Ecto neural progenitor cell (in vitro differentiated cells): ENCODE measurements at places on chromosomes 12 and 14.
A peak's percentile ranks its signal among the peaks of the same experiment; 100 is the strongest.

DNA sequence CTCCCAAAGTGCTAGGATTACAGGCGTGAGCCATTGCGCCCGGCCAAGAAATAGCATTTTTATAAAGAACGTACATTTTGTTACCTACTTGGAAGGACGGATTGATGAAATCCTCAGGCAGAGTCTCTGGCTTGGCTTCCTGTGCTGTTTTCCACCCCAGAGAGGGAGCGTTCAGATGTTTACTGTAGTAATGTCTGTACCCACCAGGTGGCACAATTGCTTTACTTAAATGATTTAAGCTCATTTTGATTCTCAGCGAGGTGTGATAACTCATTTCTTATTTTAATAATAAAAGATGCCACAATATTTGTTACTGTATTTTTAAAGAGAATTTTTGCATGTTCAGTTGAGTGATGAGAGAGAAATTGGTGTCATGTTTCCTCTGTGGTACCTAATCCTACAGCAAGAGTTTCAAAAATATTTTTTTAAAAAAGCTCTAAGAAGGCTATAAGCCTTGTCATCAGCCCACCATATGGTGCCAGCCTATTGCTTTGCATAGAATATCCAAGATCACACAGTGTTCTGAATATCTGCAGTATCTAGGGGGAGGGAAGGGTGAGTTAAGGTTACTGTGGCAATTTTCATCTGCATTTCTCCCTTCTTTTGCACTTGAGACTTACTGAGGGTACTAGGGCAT lies 82.6 kb upstream of the TRAF3 start:
- DNase-seq = peak; percentile 58

DNA sequence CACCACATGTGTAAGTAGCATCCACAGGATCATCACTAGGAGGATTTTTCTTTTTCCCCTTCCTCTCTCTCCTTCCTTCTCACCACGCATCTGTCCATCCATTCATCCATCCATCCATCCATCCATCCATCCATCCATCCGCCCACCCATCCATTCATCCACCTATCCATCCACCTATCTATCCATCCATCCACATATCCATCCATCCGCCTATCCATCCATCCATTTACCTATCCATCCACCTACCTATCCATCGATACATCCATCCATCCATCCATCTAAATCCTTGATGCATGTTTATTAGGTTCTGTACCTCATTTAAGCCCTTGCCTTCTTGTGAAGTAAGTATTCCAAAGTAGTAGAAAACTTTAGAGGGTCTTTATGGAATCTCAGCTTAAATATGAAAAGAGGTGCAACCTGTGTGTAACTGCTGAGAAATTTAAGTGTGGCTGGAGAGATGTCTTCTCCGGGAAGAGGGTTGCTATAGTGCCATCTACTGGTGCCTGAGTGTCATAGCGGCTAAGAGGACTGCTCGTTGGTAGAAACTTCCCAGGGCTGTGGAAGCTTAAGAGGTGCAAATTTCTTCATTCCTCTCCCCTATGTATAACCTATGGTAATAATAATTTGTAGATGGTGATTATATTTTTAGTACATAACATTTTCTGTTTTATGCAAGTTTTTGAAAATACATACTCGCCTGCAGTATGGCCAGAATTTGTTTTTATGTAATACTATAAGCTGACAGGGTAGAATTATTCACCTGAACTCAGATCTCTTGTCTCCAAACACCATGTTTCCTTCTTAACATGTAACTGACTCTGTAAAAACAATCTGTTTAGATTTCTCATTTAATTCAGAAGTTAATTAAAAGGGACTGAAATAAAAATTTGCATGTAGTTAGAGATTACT lies 46.0 kb downstream of the MYO1H start:
- no peak for DNase-seq

DNA sequence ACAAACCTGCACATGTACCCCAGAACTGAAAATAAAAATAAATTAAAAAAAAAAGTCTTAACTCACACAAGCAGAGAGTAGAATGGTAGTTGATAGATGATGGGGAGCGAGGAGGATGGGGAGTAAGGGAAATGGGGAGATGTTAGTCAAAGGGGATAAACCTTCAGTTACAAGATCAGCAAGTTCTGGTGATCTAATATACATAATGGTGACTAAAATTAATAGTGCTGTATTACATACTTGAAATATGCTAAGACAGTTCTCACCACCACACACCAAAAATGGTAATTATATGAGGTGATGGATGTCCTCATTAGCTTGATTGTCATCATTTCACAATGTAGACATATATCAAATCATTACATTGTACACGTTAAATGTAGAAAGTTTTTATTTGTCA lies 3.2 kb upstream of the C12orf42 start:
- DNase-seq = no peak

GRCh38 chr12:129550353-129550752 lies 353.5 kb downstream of the TMEM132D start:
- no peak for DNase-seq

DNA sequence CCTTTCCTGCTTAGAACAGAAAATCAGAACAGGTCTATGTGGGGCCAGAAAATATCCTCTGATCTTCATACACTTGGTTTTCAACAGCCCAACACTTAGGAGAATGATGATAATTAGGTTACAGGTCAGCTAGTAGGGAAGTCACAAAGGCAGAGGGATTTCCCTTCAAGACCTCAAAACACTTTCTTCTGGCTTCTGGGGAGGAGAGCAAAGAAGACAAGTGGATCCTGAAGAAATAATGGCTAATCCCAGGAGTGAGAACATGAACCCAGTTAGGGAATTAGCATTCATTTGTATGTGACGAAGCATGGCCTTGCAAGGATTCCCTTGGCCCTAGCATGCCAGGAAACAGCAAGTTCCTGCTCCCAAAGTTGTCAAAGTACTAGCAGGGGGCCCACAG lies 223.3 kb downstream of the BCAT1 start:
- DNase-seq = no peak

DNA sequence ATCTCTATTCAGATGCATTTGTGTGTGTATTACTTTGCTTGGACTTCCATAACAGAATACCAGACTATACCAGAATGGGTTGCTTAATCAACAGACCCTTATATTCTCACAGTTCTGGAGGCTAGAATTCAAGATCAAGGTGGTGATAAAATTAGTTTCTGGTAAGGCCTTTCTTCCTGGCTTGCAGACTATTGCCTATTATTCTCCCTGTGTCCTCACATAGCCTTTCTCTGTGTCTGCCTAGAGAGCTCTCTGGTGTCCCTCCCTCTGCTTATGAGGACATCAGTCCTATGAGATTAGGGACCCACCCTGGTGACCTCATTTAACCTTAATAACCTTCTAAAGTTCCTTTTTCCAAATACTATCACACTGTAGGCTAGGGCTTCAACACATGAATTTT lies 106.0 kb downstream of the FAR2 start:
- DNase-seq = no peak

DNA sequence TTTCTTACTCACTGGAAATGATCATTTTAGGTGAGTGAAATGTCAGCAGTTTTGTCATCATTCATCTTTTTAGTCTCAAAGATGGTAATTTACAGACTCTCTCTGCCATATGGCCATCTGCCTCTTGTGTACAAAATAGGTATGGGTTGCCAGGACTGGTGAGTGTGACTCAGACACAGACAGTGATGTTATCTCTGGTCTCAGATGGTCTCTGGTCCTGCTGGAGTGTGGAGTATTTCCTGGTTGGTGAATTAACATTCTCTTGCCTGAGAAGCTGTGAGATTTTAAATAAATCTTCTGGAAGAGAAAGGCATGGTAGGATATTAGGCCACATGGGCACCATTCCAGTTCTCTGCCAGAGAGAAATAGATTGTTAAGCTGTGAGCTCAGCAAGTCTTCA lies 207.0 kb downstream of the ATP23 start:
- DNase-seq = no peak

DNA sequence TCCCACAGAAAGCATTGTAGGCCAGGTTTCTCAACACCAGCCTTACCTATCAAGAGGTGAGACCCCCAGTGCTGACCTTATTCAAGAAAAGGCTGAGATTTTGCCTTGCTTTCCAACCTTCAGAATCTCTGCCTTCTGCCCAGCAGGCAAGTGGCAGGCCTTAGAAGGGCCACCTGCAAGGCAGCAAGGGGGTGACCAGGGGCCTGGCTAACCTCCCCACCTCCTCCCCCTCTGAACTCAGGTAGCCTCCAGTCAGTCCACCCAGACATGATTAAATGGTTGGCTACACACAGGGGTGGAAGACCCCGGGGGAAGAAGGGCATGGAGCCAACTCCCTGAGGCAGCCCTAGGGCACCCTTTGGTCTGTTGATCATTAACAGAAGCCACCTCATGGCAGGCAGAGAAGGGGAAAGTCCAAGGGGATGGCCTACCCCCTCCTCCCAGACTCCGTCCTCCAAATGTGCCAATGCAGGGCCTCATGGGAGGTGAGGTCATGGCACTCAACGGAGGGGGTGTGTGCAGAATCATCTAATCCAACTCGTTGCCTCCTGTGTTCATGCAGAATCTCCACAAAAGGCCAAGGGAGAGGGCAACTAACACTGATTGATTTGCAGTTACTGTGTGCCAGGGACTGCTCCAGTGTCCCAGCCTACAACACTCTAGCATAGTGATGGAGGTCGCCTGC lies 8.5 kb downstream of the ZFP36L1 start:
- DNase-seq = peak; percentile 40

GRCh38 chr12:50948798-50949197 lies 3.5 kb upstream of the HIGD1C start:
- no peak for DNase-seq

GRCh38 chr12:12872934-12873275 lies 18.5 kb upstream of the GPRC5A start:
- DNase-seq = no peak

- DNase-seq = no peak
Measured at GRCh38 chr12:131229426-131230339, 276.0 kb downstream of the ADGRD1 start.

DNA sequence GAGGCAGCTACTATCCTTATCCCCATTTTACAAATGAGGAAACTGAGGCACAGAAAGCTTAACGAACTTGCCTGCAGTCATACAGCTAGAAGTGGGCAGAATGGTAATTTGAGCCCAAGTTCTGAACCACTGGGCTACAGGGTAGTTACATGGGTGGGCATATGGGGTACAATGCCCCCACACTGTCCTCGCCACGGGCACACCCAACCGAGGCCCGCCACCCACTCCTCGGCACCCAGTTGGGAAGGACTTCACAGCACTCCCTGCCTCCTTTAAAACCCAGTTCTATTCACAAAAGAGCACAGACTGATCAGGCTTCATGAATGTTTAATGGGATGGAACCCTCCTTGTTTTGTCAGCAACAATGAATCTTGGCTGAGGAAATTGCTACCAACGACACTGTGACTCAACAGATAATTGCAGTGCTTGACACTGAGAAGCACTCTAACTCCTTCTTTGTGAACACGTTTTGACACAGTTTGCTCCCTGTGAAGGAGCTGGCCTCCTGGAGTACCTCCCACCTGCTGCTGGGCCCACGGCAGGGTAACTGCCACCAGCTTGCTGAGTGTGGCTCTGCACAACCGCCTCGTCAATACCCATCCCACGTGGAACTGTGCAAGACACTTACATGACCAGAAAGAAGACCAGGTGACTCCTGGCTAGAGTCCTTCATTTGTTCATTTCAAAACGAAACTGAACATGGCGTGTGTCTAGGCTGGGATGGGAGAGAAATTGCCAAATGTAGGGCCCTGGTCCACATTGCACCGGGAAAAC lies 63.5 kb downstream of the CLMN start:
- DNase-seq = no peak

DNA sequence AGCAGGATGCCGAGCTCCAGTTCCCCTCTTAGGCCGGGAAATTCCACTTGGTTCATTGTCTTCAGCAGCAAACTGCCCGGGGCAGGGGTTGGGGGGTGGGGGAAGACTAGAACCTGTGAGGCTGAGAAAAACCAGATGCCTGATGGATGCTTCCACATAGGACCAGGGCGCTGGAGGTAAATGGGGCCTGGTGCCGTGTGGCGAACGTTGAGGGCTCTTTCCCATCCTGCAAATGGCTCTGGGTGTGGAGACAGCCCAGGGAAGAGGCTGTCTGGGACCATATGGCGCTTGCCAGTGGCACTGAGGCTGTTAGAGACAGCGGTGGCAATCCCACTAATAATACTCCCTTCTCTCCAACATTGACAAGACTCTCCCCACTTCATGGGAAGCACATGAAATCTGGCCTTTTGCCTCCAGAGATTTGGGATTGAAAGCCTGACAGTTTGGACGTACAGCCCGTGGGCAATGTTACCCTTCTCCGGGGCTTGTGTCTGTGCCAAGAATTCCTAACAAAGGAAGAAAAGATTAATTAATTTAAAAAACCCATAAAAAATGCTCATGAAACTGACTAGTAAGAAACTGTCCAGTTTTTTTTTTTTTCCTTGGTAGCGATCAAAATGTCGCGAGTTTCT lies 44.5 kb downstream of the MAP1LC3B2 start:
- no peak for DNase-seq

DNA sequence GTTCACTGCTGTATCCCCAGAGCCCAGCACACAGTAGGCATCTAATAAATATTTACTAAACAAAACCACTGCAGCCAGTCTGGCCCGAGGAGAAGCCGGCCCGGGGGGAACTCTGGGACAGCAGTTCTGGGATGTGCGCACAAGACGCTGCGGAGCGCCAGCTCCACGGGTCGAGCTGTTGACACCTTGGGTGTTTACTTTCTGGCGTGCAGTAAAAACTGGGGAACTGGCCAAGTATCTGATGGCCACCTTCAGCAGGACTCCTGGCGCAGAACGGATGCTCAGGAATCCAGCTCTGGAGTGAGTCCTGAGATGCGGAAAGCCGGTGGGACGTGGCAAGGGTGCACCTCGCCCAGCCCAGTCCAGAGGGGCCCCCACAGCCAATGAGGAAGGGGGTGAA lies 65.6 kb downstream of the NCOR2 start:
- no peak for DNase-seq

DNA sequence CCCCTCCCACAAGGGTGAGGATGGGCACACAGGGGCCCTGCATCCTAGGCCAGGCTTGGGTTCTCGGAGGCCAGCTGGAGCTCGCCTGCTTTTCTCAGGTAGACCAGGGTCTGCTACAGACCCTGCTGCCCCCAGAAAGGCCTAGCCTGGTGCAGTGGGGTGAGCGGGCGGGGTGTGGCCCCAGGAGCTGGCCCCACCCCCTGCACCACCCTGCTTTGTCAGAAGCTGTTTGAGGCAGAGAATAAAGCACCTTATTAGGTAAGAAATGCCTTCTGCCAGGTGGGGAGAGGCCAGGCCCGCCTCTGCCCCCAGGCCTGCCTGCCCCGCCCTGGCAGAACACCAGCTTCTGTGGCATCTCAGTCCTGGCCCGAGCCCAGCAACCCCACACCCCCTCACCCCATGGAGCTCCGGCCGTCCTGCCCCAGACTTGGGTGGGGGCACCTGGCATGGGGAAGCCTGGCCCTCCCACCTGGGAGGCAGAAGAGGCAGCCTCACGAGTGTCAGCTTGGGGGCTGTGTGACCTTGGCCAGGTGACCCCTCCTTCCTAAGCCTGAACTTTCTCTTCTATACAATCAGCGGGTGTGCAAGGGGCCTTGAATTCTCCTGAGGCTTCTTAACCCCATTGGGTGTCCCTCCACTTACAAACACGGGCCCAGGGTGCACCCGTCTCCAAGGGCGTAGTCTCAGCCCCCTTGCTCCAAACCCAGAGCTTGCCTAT lies 43.2 kb downstream of the KRT80 start:
- peak; percentile 49 for DNase-seq
